ENCODE measurements at places on chromosomes 1 and 21.

DNA sequence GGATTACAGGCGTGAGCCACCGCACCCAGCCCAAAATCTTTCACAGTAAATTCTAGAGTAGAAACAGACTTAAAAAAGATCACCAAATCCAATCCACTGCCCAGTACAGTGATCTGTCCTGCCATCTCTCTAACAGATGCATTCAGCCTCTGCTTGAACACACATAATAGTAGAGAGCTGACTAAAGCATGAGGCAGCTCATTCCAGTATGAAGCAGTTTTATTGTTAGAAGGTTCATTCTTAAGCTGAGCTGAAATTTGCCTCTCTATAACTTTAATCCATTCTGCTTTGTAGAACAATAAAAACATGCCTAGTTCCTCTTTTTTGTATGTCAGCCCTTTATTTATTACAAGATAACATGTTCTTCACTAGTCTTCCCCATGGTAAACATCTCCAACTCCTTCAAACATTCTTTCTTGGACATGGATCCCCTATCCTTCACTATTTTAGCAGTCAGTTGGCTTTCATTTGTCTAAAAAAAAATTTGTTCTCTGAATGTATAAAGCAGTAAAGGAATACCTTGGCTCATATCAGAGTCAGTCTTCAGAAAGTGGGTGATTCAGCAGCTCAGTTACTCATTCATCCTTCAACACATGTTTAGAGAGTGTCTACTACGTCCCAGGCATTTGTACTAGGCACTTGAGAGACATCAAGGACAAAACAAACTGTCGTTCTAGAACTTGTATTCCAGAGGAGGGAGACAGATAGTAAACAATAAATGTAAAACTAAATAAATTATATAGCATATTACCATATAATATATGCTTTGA, 10.7 kb upstream of the PTBP2 start:
- no peak for DNase-seq

DNA sequence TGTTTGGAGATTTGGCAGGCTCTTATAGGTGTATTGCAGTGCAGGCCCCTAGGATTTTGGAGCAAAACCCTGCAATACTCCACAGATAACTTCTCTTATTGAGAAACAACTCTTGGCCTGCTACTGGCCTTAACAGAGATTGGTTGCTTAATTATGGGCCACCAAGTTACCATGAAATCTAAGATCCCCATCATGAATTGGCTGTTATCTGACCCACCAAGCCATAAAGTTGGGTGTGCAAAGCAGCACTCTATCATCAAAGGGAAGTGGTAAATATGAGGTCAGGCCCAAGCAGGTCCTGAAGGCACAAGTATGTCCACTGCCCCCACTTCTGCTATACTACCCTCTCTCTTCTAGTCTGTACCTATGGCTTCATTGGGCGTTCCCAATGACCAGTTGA, 130.0 kb upstream of the TNFSF4 start:
- DNase-seq: no peak

- DNase-seq: no peak
Measured at GRCh38 chr1:4462831-4463484, 191.5 kb upstream of the AJAP1 start.

DNA sequence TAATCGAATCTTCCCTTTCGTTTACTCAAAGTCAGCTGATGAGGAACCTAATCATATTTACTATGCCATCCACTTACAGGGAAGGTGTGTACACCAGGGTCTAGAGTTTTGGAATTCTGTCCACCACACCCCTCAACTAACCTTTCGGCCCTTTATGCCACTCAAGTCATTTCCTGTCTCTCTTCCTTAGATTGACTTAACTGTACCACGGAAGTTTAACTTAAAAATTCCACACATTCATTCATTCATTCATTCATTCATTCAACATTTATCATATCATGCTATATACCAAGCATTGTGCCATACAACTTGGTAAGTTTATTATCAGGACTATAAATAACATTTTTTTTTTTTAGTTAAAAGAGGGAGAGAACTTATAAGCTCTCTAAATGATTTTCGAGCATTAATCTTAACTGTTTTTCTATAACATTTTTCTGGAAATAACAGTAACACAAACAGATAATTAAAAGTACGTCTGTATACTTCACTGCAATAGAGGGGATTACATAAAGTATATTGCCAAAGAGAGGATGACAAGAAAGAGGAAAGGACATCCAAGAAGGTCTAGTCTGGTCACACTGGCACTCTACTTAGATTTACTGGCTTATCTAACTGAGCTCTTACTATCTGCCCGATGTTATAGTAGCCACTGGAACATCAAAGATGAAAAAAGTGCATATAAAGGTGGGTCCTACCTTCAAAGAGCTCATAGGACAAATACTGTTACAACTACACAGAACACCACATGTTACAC, 243.7 kb downstream of the PBX1 start:
- no peak for DNase-seq

GRCh38 chr1:7380712-7381111, 390.4 kb upstream of the VAMP3 start:
- no peak for DNase-seq

- no peak for DNase-seq
Measured at GRCh38 chr1:87800006-87800405, 471.3 kb downstream of the LMO4 start.

DNA sequence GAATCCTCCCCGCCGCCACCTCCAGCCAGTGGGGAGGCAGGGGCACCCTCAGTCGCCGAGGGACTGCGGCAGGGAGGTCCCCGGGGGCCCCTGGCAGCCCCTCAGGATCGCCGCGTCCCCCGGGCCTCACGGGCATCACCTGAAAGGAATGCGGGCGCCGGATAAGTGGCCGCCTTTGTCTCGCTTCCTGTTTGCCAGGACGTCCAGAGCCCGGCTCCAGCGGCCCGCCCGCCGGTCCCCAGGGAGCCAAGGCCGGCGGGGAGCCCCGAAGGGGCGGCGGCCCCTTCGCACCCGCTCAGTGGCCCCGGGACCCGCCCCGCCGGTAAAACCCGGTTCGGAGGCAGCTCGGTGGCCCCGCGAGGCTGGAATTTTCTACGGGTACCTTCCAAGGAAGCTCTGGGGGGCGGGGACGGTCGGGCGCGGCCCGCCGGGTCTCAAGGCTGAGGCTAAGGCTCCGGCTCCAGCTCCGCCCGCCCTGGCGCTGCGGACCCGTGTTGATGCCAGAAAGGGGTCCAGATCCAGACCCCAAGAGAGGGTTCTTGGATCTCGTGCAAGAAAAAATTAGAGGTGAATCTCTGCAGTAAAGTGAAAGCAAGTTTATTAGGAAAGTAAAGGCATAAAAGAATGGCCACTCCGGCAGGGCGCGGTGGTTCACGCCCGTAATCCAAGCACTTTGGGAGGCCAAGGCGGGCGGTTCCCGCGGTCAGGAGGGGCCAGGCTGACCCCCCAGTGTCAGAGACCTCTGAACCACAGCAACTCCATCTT, 12.6 kb downstream of the TINAGL1 start:
- peak; percentile 76 for DNase-seq

- peak; percentile 23 for DNase-seq
Measured at GRCh38 chr21:16196001-16196400, 466.2 kb downstream of the USP25 start.

Data from dermis microvascular lymphatic vessel endothelial cell (primary cell).